ENCODE measurements at places on chromosomes 5 and 9.

- DNase-seq: no peak
Measured at GRCh38 chr5:139391570-139392323, 2.0 kb upstream of the MZB1 start.

DNA sequence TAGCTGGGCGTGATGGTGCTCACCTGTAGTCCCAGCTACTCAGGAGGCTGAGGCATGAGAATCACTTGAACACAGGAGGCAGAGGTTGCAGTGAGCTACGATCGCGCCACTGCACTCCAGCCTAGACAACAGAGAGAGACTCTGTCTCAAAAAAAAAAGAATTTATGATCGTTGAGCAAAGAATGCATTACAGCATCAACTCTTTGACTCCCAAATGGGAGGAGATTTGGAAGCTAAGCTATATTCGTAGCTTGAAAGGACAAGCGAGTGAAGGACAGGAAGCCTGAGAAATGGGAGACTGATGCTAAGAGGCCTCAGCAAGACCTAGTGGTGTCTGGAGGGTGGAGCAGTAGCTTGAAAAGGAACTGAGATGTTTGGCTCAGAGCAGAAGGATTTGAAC lies 10.3 kb upstream of the CCIN start:
- no peak for DNase-seq

- DNase-seq: no peak
Measured at GRCh38 chr5:19099195-19099594, 888.8 kb downstream of the CDH18 start.

- DNase-seq: no peak
Measured at GRCh38 chr5:123545506-123545905, 33.5 kb downstream of the CSNK1G3 start.

DNA sequence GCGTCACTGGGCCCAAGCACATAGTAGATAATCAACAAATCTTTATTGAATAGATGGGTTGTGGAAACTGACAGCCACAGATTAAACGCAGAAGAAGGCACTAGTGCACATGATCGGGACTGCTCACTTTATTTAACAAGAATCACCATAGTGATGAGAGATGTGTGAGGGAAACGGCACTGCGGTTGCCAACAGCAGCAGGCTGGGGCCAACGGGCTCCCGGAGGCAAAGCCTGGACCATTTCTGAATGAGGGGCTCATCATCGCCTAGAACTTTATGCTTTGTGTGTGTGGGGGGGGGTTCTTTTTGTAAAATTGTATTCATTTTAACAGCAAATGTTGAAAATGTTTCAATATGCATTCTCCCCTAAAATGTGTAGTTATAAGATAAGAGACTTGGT lies 61.9 kb upstream of the RUFY1 start:
- DNase-seq: no peak

GRCh38 chr9:110828264-110828663 lies 159.7 kb downstream of the MUSK start:
- no peak for DNase-seq

- no peak for DNase-seq
Measured at GRCh38 chr5:143217065-143217803, 186.3 kb downstream of the NR3C1 start.

- no peak for DNase-seq
Measured at GRCh38 chr5:139404484-139404840, 573 bp upstream of the SPATA24 start.

DNA sequence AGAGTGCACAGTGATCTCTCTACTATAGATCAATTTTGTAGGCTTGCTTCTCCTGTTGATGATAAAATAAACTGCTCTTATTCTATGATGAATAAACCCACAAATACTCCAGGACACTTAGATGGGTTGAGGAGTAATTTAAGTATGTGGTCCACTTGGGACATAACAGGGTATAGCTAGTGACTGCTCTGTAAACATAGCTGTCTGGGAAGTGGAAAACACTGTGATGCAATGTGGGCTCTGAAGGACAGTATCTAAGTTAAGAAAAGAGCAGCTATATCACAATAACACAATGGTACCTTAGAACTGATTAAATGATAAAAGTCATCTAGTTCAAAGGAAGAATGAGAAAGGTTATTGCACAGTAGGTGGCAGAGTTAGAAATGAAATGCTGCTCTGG lies 294.3 kb upstream of the HAPLN1 start:
- no peak for DNase-seq

- DNase-seq: no peak
Measured at GRCh38 chr5:103373597-103374472, 115.3 kb downstream of the MACIR start.

DNA sequence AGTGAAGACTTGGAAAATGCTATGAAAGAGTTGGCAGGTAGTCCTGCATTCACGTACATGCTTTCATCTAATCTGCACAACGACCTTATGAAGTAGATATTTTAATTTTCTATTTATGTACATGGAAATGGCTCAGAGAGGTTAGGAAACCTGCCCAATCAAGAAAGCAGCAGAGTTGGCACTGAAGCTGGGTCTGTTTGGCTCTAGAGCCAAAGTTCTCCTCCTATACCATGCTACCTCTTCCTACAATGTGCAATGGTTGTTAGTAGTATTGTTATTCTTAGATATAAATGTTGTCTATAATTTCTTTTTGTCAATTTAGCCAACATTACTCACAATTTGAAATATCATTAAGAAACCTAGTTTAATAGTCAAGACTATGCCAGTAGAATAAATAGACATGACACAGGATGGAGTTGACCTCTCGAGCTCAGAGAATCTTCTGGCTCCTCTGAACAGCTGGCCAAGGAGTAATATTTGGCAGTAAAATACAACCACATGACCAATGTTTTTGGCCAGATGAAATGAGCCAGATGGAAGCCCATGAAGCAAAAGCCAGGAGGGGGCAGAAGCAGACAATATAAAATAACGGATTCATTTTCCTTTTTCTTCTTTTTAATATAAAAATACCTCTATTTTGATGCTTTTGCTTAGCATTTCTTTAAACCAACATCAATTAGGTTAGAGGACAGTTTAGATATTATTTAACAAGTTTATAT lies 542.3 kb downstream of the PDE4D start:
- no peak for DNase-seq

DNA sequence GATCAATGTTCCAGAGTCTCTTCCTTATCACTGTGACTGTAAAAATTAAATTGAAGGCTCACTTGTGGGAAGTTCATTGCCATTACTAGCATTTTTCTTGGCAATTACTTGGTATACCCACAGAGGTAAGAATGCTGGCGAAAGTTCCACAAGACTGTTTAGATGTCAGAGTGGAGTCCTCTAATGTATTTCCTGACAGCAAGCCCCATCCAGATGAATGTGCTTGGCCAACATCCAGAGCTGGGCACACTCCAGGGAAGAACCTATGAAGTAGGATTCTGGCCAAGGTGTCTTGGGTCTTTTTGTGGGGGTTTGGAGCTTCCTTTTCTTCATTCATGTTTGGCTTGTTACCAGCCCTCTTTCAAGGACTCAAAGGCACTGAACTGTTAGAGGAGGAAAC lies 473.6 kb downstream of the DMAC1 start:
- DNase-seq: no peak

GRCh38 chr5:137595396-137596079 lies 96.4 kb upstream of the SPOCK1 start:
- peak; percentile 8 for DNase-seq

DNA sequence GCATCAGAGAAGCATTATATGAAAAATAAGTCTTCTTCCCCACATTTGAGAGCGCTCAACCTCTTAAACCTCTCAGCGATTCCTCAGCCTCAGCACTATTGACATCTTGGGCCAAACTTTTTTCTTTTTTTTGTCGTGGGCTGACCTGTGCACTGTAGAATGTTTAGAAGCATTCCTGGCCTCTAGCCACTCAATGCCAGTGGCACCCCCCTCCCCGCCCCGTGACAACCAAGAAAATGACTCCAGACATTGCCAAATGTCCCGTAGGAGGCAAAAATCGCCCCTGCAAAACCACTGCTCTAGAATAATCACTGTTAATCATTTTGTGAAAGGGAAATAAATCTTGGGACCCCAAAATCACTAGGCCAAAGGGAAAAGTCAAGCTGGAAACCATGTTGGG lies 129.1 kb upstream of the BOD1 start:
- DNase-seq: no peak

- DNase-seq: no peak
Measured at GRCh38 chr5:102223542-102224477, 72.3 kb downstream of the SLCO4C1 start.

DNA sequence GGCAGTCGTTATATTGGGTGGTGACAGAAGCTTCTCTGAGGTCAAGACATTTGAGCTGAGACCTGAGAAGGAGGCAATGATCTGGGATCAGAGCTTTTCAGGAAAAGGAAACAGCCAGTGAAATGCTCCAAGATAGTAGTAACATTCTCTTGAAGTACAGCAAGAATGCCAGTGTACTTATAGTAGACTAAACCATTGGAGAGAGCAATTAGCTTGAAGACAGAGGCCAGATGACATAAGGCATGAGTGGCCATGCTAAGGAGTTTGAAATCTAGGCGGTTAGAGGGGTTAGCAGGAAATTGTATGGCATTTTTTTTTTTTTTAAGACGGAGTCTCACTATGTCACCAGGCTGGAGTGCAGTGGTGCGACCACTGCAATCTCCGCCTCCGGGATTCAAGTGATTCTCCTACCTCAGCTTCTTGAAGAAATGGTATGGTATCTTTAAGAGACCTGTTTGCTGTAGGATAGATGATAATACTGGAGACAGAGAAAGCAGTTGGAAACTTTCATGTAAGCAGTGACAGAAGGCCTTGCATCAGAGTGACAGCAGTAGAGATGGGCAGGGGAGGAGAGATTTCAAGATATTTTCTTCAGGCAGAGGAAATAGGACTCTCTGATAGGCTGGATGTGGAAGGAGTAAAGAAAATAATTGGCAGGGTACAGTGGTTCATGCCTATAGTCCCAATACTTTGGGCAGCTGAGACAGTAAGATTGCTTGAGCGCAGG lies 482.2 kb upstream of the PAPPA start:
- DNase-seq: no peak

- no peak for DNase-seq
Measured at GRCh38 chr5:135203593-135204036, 169.6 kb upstream of the PITX1 start.

DNA sequence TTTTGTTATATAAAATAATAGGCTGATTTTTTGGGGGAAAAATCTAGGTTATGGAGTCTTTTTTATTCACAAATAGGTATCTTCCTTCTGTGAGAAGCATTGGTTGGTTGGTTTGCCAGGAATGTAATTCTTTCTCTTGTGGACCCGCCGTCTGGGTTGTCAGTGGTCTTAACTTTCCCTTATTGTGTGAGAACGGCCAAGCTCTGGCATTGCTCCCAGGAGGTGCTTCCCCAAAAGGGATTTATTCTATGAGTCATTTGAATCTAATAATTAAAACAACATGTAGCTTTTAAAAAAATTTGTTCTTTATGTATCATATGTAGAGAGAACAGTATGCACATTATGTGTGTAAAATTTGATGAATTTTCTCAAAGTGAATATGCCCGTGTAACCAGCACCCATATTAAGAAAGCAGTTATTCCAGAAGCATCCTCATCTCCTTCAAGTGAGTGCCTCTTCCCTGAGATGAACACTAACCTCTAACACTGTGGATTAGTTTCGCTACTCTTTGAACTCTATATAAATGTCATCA lies 114.4 kb downstream of the MAST4 start:
- DNase-seq: no peak

- DNase-seq: no peak
Measured at GRCh38 chr5:164885179-164885578, 1379.8 kb downstream of the MAT2B start.

DNA sequence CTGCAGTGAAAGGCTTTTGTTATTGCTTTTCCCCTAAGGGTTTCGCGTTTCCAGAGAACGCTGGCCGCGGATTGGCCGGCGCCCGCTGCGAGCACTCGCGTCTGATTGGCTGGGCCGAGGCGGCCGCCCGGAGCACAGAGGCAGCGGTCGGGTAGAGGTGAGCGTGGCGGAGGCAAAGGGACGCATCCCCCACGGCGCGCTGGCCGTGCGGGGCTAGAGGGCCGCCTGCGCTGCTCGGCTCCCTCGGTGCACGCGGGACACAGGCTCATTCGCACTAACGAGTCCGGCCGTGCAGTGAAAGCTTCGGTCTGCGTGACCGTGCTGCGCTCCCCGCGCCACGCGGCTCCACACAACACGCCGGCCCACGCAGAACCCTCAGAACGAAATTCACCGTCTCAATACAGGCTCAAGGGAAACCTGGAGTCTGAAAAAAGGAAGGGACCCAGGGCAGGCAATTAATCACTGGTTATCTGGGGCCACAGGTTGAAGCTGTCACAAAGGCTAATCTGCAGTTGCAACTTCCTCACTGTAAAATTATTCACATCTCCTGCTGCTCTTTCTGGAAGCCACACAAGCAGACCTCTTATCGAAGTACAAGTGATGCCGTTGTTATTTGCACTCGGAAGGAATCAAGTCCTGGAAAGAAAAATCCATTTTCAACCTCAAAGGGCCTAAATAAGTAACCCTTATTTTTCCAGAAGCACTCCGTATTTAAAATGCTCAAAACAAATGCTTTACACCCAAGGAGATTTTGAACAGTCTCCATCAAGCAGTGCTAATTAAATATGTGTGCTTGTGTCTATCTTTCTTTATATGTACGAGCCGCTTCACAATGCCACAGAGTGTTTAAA lies 94.6 kb downstream of the ZNF608 start:
- peak; percentile 90 for DNase-seq

- no peak for DNase-seq
Measured at GRCh38 chr5:160075073-160075472, 44.2 kb downstream of the PWWP2A start.

- DNase-seq: no peak
Measured at GRCh38 chr9:64128572-64128971, 1156.4 kb downstream of the FOXD4L5 start.

DNA sequence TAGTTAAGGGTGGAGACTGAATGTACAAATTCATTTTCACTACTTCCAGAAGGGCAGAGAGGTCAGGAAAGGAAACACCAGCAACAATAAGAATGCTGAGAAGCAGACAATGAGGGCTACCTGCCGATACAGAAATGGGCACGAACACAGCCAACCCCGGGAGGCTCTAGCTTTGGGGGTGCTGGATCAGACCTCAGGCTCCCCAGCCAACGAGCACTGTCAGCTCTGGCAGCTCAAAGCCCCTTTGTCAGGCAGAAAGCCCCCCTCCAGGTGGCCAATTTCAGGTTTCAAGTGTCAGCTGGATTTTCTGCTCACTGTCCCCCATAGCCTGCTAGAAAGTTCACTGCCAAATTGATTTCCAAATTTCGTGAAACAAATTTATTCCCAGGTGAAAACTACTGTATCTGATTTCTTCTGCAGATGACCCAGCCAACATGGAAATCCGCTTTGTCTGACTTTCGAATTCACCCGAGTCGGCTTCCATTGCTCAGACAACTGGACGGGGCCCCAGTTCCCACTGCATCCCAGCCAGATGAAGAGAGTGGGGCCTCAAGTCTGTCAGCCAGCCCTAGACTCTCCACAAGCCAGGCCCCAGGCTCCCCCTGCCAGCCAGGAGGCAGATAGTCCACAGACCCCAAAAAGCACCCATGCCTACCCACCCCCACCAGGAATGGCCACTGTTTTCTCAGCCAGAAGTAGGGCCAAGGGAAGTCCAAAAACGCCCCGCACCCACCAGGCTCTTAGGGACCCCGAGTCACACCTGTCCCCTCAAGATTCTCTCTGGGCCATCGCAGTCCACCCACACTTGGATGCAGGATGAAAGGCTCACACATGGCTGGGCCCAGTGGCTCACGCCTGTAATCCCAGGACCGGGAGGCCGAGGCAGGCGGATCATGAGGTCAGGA lies 96.5 kb upstream of the PHYKPL start:
- no peak for DNase-seq

- no peak for DNase-seq
Measured at GRCh38 chr9:78826527-78826926, 529.6 kb downstream of the PSAT1 start.

- DNase-seq: no peak
Measured at GRCh38 chr5:6178846-6179532, 199.4 kb downstream of the MED10 start.

All from ecto neural progenitor cell (in vitro differentiated cells).